ENCODE measurements at places on chromosomes 12 and 14.
A peak's percentile ranks its signal among the peaks of the same experiment; 100 is the strongest.

DNA sequence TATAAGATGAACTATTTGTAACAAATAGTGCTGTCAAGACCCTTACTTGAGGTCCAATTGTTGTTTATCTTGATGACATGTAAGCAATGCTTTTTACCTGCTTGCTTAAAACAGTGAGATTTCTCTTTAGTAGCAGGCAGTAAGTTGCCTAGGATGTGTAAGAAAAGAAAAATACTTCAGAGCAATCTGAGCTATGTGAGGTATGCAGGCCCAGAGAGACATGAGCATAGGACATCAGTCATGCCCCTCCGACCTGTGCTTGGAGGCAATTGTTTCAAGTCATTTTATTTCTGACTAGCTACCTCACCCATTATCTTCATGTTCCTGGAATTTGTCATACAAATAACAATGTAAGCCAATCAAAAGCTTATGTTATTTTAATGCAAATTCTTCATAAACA, 930.6 kb upstream of the FBXO33 start:
- DNase-seq: no peak

GRCh38 chr12:116887897-116888296, 6.7 kb upstream of the HRK start:
- no peak for DNase-seq

DNA sequence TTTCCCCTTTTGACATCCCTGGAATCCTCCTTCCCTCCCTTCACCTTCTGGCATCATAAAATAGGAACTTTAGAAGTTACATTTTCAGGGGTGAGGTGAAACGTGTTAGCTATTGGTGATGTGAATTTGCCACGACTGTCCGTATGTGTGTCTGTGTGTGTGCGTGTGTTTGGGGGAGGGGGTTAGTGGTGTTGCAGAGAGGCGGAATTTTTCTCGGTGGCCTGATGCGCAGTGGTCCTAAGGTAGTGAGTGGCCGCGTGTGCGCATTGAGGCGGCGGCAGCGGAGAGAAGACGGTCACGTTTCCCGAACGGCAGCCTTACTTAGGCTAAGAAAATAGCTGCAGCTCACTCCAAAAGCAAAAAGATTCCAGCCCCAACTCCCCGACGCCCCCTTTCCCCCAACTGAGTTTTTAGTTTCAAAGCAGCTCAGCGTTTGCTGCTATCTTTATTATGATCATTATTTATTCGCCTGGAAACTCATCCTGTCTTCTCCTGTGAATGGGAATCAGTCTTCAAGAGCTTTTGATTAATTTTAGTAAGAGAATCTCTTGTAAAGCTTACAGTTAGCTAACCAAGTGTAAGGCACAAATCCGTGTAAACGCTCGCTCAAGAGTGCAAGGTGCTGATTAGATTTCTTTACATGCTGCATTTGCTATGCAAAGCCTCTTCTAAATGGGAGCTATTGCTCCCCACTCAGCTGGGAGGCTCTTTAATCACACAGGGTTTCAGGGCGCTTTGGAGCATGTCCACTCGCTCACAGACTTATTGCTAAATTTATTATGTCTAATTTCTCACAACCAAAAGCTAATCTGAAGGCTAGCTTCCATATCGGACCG, 4.7 kb downstream of the FLRT2 start:
- no peak for DNase-seq

- DNase-seq: peak; percentile 28
Measured at GRCh38 chr14:36271222-36271621, 49.2 kb downstream of the MBIP start.

DNA sequence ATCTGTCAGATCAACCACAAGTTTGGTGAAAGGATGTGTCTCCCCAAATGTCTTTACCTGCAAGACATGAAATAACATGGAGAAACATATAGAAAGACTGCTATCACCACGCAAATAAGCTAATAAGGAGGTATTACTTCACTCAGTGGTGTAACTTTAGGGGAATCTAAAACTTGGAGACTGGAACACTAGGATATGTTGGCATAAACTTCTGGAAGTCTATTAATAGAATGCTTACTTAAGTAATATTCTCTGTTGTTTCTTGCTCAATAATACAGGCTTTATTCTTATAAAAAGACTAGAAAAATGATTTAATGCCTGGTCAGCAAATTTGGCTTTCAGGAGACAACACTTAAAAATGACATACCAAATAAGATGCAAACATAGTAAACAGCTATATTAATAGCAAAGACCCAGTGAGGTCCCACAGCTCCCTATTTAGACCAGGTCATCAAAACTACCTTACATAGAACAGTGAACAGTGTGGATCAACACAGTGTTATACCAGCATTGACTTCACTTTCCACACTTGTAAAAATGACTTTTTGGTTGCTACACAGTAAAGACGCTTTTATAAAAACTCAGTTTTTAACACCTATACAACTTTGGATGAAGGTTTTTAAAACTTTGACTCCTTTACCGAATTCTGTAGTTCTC, 18.9 kb upstream of the HAL start:
- no peak for DNase-seq

- no peak for DNase-seq
Measured at GRCh38 chr12:108729612-108730364, 1.5 kb downstream of the CORO1C start.

- DNase-seq: no peak
Measured at GRCh38 chr12:111443586-111443985, 37.9 kb downstream of the SH2B3 start.

DNA sequence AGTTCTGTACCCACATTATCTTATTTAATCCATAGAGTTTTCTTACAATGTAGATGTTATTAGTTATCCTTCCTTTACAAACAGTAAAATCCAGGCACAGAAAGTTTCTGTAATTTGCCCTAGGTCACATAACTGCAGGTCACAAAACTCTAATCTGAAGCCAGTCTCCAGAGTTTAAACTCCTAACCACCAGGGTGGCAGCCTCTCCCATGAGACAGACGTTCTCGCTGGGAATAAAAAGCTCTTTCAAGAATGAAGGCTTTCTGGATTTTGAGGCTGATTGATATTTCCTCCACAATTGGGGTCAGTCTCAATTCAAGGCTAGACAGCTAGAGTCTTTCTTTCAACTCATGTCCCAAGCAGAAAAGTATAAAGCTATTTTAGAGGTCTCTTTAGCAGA, 95.8 kb upstream of the PLEKHG7 start:
- DNase-seq: no peak

GRCh38 chr12:52546126-52546525, 6.8 kb downstream of the KRT71 start:
- DNase-seq: no peak

DNA sequence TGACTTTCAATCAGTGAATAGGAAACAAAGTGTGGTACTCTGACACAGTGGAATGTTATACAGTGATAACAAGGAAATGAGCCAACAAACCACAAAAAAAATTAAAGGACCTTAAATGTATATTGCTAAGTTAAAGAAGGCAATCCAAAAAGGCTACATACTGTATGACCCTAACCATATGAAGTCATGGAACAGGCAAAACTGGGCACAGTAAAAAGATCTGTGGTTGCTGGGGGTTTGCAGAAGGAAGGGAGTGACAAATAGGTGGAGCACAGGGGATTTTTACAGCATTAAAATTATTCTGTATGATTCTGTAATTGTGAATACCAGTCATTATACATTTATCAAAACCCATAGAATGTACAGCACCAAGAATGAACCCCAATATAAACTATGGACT, 112.6 kb downstream of the KCNC2 start:
- no peak for DNase-seq

DNA sequence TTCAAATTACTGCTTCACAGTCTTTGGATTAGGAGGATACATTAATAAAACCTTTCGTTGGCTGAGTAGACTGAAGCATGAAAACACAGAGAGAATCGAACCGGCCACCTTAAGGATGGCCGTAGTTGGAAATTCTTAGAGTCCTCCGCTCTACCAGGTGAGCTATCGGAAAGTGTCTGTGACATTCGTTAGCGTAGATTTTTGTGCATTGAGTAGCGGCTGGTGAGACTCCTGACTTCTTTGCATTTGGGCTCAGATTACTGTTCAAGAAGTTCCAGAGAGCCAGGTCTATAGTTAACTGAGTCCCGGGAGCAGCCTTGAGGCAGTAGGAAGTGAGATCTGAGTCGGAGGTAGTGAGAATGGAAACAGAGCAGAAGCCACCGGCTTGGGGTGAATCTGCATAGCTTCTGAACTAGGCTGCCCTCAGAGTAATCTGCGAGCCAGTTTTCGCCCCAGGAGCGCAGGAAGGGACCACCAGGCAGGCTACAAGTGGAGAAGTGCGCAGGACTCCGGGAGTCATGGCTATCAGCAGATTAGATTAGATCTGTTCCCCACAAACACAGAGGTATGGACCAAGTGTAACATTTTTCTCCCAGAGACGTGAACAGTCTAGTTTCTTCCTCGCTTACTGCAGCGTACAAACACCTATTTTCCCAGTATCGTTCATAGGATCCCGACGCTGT, 11.0 kb downstream of the OR6S1 start:
- DNase-seq: peak; percentile 79

- no peak for DNase-seq
Measured at GRCh38 chr14:74546416-74546815, 52.9 kb downstream of the ISCA2 start.

DNA sequence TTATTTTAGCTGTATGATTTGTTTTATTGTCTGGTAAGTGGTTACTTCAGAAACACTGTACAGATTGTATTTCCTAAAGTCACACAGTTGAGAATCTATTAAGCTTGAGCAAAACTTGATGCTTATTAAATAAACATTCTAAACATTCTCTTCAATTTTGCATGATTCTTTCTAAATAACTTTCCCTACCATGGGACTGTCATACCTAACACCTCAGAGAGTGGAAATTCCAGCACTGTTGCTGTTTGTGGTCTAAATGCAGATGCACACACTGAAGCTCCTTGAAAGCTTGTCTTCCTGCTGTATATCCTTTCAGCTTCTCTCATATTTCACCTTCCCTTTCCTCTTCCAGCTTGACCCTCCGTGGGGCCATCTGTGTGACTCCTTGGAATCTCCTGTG, 392.0 kb downstream of the LRIG3 start:
- DNase-seq: no peak

DNA sequence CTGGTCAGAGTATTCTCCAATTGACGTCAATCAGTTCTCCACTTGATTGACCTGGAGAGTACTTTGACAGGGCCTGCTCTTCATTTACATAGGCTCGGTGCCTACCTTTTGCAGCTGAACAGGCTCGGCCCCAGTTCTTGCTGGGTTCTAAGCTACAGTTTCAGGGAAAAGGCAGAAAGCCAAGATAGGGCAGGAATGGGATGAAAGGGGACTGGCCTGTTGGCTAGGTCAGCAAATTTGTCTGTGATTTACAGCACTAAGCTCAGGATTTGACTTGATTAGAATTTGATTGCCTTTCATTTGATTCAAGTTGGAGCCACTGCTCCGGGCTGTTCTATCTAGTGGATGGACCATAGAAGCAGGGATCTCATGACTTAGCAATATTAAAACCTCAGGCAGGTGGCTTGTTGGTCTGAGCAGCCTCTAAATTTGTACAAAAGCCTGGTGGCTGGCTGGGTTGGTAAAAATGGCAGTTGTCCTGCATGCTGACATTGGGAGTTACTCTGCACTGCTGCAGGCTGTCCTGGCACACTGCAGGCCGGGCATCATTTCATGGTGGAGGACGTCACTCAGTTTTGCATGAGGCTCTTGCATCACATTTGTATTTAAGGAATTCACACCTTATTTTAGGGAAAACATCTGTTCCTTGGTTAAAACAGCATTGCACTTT, 71.8 kb downstream of the BICD1 start:
- DNase-seq: no peak

GRCh38 chr14:68164711-68165113, 345.1 kb downstream of the RAD51B start:
- no peak for DNase-seq

- DNase-seq: no peak
Measured at GRCh38 chr14:101709962-101710931, 51.3 kb upstream of the PPP2R5C start.

DNA sequence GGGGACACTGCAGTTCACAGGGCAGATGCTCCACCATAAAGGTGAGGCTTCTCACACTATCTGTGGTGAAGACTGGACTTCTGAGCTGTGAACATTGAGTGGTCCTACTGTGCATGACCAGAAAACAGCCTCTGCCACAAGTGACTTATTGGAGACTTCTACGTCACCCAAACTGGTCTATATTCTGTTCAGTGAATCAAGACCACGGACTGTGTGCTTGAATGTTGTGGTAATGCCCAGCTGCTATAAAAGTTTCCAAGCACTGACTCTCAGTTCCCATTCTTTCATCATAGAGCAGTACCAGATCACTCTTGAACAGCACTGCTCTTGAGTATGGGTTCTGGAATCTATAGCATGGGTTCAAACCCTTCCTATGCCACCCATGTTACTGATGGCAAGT, 4.8 kb upstream of the PLEK2 start:
- DNase-seq: no peak

DNA sequence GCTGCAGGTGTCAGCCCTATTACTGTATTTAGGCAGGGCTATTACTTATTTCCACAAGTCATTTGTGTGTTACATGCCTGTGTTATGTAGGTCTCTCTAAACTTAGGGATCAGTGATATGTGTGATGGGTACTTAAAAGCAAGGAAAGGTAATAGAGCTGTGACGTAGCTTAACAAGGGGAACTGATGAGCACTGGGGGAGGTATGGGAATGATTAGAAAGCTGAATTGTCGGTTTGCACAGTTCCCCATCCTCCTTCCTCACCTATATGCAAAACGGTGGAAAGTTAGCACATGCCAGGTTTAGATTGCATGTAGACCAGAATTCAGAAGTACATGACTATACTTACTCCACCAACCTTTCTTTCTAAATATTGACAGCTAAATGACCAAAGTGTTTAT, 494.3 kb upstream of the GARIN6 start:
- no peak for DNase-seq

DNA sequence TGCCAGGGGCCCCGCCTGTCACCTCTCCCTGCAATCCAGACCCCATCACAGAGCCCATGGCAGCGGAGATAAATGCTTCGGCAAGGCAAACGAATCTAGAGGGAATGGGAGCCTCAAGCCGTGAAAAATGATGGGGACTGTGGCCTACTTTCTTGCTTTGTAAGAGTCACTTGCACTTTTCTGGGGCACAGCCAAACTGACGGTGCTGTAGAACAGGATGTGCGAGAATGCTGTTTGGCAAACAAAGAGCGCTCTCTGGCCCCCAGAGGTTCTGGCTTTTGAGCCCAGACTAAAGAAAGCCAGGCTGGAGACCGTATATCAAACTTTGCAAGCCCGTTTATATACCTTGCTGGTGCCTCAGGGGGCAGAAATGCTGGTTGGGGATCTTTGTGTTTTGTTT, 108.7 kb downstream of the CACNA1C start:
- no peak for DNase-seq

DNA sequence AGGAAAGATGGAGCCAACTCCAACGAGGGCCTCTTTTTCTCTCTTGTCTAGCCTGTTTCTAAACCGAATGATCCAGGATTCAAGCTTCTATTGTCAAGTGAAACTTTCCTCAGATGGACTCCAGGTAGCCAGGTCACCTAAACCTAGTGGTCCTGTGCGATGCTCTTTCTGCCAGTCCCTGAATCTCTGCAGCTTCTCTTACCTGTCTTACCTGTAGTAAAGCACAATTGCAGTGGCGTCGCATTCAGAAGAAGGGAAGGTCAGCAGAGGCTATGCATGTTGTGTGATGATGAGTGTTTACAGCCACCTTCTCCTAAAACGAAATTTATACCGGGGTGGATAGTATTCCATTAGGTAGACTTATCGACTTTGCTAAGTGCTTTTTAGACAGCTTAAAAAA, 47.4 kb upstream of the TRAF3 start:
- no peak for DNase-seq

GRCh38 chr14:24426912-24427536, 2.4 kb downstream of the CBLN3 start:
- no peak for DNase-seq
